ENCODE measurements at places on chromosomes 1 and 21.

GRCh38 chr1:152112101-152112884 lies 3.0 kb downstream of the TCHH start:
- DNase-seq = peak; percentile 23

DNA sequence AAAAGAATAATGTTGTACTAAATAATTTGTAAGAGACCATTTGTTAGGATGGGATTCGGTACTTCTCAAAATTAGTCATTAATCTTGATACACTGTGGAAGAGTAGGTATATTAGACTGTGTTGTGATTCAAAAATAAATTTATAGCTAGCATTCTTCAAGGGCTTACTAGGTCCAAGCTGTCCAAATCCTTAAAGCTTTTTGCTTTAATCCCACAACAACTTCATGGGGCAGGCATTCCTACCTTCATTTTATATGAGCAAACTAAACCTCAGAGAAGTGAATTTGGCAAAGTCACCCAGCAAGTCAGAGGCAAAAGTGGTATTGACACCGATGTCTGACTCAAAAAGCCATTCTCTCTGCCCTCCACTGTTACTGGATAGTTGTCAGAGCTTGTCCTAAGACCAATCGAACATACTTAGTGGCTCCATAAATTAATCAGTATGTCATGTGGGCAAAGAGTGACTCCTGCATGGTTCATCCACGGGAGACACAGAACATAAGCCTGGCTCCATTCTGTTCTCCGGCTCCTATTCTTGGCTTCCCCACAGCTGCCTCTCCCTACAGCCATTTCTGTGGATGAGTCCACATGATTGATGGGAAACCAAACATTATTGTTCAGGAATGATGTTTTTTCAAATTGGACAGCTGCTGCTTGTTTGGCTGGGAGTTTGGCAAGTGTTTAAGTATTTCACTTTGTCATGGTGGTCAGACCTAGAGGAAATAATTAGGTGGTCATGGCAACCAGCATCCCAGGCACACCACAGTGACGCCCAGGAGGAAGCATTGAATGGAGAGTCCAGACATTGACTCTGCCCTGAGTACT lies 133.4 kb upstream of the FGGY start:
- DNase-seq = no peak

DNA sequence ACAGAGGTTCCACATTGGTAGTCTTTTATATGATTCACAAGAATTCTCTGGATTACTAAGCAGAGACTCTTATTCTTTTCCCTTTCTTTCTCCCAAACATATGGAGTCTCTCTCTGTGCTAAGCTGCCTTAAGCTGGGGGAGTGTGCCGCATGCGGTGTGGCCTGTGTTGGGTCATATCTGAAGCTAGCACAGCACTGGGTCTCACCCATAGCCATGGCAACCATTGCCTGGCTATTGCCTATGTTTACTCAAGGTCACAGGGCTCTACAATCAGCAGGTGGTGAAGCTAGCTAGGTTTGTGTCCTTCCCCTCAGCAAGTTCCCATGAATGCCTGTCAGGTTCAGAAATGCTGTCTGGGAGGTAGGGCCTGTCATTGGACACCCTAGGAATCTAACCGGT lies 73.6 kb upstream of the ZRANB2 start:
- no peak for DNase-seq

DNA sequence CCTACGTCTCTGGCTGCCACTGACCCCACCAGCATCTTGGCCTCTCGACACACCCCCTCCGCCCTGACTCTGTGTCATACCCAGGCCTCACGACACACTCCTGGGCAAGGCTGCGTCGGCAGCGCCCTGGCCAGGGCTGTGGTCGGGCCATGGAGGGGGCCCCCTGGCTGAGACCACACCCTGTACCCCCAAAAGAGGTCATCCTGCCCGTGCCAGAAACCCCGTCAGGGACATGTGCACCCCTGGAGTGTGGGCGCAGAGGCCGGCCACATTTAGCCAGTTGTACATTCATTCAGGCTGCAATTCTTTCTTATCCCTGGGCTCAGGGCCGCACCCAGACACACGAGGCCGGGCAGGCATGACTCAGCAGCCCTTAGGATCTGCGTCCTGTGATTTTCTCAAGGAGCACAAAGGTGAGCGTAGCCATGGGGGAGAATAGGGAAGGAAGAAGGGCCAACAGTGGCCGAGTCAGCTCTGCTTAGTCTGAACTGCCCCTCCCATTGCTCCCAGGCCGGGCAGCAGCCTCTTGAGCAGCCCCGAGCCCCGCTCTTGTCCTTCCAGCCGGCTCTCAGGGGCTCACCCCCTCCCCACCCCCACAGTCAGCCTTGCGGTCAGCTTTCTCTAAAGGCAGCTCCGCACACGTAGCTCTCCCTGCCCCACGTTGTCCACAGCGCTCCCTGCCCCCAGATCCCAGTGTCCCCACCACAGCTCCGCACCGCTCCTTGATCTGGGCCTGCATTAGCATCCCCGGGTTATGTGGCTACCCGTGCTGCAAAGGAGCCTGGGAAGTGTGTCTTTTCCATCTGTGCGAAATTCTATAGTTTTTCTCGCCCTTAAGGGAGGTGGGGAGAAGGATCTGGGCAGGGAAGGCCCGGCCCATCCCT lies 7.9 kb downstream of the CSTB start:
- no peak for DNase-seq

DNA sequence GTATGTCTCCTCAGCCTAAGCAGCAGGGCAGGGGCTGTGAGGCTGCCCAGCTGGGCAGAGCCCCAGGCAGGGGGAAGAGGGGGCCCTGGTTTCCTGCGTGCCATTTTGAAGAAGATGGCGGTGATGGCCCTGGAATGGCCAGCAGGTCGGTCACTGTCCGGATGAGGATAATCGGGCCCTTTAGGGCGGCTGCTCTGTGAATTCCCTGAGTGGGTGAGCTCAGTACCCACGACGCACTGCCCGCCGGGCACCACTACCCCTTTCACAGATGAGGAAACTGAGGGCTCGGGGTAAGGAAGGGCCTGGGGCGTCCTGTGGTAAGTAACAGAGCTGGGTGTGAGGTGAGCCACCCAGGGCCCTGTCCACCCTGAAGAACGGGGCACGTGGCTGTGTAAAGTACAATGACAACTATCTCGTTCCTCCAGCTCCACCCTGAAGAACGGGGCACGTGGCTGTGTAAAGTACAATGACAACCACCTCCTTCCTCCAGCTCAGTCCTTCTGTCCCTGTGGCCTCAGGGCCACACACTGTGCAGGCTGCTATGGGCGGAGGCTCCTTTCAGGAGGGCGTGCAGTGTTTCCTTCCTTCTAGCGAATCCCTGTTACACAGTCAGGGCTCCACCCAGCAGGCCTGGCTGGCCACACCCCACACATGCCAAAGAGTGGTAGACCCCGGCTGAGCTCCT lies 23.2 kb downstream of the ITGB2 start:
- DNase-seq = peak; percentile 47

GRCh38 chr1:154955039-154955717 lies 721 bp downstream of the PBXIP1 start:
- peak; percentile 36 for DNase-seq

DNA sequence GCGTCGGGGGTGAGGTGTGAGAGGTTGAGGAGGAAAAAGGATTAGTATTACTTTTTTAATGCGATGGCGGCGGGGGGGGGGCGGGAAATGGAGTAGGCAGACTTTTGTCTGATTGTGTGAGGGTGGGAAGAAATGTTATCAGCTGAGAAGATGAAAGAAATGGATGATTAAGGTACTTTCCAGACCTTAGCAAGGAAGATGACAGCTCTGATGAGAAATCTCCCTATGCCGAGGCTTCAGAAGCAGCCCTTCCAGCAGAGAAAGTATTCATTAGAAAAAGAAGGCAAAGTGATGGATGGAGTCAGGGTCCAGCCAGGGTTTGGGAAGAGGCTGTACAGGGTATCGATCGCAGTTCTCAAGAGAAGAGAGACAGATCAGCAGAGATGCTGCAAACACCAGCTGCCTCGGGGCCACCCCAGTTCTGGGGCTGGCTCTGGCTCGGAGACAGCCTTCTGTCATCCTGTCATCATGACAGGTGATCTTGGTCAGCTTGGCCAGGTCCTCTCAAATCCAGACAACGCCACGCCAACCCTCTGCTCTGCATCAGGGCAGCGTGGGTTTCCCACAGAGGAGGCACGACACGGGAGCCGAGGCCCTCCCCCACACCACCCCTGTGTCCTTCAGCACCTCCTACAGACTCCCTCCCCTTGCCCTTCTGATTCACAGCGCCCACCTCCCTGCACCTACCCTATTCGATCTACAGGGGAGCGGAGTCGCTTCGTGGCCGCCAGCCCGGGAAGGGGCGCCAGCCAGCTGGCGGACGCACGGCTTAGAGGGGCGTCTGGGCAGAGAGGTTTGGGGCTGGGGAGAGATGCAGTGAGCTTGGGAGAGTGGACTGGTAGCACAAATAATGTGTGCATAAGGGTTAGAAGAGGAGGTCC lies 674 bp upstream of the ATXN7L2 start:
- DNase-seq = peak; percentile 56

- DNase-seq = no peak
Measured at GRCh38 chr1:30571380-30571779, 152.0 kb downstream of the MATN1 start.

- DNase-seq = no peak
Measured at GRCh38 chr1:65717815-65718454, 74.8 kb upstream of the PDE4B start.

DNA sequence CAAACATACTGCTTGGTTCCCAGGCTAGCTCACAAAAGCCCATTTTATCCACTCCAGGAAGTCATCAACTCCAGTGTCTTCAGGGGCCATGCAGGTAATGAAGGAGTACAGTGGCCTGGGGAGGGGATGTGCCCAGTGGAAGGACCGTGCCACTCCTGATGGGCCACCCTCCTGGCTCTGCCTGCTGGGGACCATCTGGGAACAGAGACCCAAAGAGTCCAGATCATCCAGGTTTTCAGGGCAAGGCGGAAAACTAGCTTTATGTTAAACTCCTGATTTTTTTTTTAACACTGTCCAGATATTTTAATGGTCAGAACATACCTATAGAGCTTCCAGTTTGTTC lies 75.6 kb downstream of the CD46 start:
- no peak for DNase-seq

- DNase-seq = no peak
Measured at GRCh38 chr1:221527886-221528624, 213.8 kb downstream of the DUSP10 start.

DNA sequence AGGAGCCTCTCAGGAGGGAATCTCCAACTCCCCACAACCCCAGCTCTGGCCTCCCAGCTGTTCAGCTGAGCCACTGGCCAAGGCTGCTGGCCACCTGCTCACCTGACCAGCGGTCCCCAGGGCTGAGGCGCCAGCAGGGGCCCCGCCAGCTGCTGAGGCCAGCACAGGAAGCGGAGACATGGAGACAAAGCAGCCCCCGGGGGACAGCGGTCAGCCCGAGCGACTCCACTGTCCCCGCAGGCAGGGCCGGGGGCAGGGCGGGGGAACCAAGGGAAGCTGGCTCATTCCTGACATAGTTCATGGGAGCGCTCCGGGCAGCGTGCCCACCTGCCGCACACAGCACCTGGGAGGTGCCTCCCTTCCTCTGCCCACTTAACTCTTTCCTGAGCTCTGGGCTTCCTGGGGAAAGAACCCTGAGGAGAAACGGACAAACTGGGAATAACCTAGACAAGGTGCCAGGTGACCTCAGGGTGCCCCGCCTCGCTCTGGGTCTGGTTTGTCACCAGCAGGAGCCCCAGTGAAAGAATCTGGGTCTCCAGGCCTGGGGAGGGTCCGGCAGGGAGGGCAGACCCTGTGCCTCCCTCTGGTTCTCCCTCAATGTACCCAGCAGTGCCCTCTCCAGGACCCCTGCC lies 10.7 kb downstream of the EPHA2 start:
- peak; percentile 94 for DNase-seq

DNA sequence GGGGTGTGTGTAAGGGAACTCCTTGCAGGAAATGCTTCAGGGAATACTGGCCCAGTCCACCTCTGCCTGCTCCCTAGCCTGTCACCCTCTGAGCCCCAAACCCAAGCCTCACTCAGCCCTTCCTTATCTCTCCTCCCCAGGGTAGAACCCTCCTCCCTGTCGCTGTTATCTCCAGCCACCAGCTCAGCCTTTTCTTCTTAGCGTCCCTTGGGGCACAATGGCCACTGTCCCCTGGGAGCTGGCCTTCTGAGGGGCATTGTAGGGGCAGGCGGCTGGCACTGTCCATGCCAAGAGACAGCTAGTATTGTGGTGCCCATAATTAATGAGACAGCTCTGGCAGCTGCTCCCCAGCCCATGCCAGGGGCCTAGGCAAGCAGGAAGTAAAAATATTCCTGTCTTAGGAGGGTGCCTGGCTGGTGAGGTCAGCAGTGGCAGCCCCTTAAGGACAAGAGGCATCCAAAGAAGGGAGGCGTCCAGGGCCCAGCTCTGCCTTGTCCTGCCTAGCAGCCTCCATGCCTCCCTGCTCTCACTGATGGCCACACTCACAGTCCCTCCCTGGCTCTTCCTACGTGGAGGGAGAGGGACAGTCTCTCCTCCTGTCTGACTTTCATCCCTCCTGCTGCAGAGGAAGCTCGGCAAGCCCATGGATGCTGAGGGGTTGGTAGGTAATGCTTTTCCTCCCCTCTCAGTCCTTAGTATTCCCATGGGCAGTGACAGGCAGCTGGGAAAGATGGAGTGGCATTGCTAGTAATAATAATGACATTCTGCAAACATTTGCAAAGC lies 37.5 kb downstream of the KCNQ4 start:
- no peak for DNase-seq

GRCh38 chr1:23475134-23475628 lies 8.8 kb downstream of the ASAP3 start:
- DNase-seq = no peak

DNA sequence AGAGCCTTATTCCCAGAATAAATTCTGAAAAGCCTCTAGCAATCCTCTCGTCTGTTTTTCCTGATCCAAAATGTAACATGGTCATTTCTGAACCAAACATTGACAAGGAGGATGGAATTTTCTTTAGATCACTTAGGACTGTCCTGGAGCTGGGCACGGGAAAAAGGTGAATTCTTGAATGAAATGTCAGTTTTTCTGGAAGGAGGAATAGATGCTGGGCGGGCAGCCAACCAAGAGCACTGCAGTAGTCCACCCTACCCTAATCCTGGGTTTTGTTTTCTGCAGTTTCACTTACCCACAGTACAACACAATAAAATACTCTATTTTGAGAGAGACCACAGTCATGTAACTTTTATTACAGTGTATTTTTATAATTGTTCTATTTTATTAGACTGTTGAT lies 20.9 kb downstream of the RIT1 start:
- DNase-seq = no peak

GRCh38 chr1:51760872-51761271 lies 117.7 kb downstream of the NRDC start:
- no peak for DNase-seq

- no peak for DNase-seq
Measured at GRCh38 chr1:221457685-221458446, 284.0 kb downstream of the DUSP10 start.

- DNase-seq = no peak
Measured at GRCh38 chr1:164577291-164577690, 18.3 kb downstream of the PBX1 start.

DNA sequence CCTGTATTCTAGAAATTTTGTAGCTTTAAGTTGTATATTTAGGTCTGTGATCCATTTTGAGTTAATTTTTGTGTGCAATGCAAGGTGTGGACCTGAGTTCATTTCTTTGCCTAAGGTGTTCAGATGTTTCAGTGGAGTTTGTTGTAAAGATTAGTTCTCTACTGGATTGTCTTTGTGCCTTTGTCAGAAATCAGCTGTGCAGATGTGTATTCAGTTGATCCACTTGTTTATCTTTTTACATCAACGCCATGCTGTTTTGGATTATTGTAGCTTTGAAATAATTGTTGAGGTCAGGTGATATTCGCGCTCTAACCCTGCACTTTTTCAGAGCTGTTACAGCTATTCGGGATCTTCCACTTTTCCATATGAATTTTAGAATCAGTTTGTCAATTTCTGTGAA lies 32.8 kb downstream of the SKI start:
- no peak for DNase-seq

All from left ventricle myocardium superior (tissue), 1 donor.